ENCODE measurements at places on chromosomes 5 and 9. TPM values are rescaled to one million over a fixed set of nuclear protein-coding genes. Genes with fewer than 3 reads are reported as not detected.

MYMK gene
- not detected for total RNA-seq

GRCh38 chr5:19233573-19233972 is 754.4 kb downstream of the CDH18 start:
- no peak for DNase-seq
- H3K4me3 ChIP-seq = no peak overlapping the region
- no peaks in the 10 kb centered on the region for H3K36me3 ChIP-seq

DNA sequence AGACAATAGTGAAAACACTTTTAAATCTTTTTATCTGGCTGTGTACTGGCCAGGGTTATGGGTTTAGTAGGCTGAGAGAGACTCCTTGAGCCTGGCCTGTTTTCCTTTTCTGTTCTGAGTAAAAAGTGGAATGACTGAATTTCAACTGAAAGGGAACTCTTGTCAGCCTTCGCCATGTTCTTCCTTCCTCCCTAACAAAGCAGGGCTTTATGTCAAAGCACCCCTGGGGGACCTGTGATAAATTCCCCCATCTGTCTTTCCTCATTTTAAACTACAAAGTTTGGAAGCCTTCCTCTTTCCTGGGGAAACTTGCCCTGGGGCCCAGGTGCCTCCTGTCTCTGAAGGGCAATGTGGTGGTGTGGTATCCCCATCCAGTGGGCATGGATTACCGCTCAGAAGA is 29.7 kb downstream of the LARP1 start:
- no peaks in the 10 kb centered on the region for H3K27me3 ChIP-seq
- H3K27ac ChIP-seq = no peak overlapping the region
- DNase-seq = no peak
- peaks cover 29% of the 10 kb centered on the region for H3K4me1 ChIP-seq
- H3K4me3 ChIP-seq = no peak overlapping the region

GRCh38 chr9:107711542-107711941 is 222.0 kb upstream of the KLF4 start:
- H3K27me3 ChIP-seq = no peaks in the 10 kb centered on the region
- H3K27ac ChIP-seq = no peak overlapping the region
- peaks cover 33% of the 10 kb centered on the region for H3K4me1 ChIP-seq
- DNase-seq = peak; percentile 85

GRCh38 chr9:88567870-88568269 is 32.9 kb downstream of the NXNL2 start:
- no peak for DNase-seq
- no peaks in the 10 kb centered on the region for H3K27me3 ChIP-seq
- H3K27ac ChIP-seq = no peak overlapping the region
- H3K4me3 ChIP-seq = no peak overlapping the region

TSSK1B gene
- not detected for total RNA-seq

GRCh38 chr5:96001262-96001661 is 39.6 kb upstream of the ELL2 start:
- no peak overlapping the region for H3K27ac ChIP-seq
- no peaks in the 10 kb centered on the region for H3K27me3 ChIP-seq
- peaks cover 15% of the 10 kb centered on the region for H3K4me1 ChIP-seq
- H3K4me3 ChIP-seq = no peak overlapping the region
- H3K36me3 ChIP-seq = no peaks in the 10 kb centered on the region

ALG2 gene
- 61.7 TPM for total RNA-seq

GRCh38 chr9:108783326-108783725 is 72.5 kb downstream of the ACTL7B start:
- no peak overlapping the region for H3K4me3 ChIP-seq
- H3K36me3 ChIP-seq = no peaks in the 10 kb centered on the region
- peaks cover 25% of the 10 kb centered on the region for H3K27me3 ChIP-seq
- peaks cover 27% of the 10 kb centered on the region for H3K4me1 ChIP-seq

DNA sequence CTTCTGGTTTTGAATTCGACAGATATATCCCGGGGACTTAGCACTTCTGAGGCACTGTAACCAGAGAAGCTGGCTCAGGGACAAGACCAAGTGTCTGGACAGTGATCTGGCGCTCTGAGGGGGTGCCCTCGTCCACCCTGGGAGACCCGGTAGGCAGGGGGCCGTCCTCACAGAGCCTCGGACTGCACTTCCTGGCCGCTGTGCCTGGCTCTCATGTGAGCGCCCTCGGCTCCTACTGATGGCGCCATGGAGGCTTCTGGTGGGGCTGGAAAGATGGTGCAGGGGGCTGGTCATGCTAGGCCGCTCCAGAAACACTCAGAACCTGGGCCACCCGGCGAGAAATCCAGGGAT is 18.8 kb upstream of the SLC6A3 start:
- no peak for DNase-seq
- H3K27me3 ChIP-seq = no peaks in the 10 kb centered on the region
- H3K4me1 ChIP-seq = no peaks in the 10 kb centered on the region
- H3K27ac ChIP-seq = no peak overlapping the region

DNA sequence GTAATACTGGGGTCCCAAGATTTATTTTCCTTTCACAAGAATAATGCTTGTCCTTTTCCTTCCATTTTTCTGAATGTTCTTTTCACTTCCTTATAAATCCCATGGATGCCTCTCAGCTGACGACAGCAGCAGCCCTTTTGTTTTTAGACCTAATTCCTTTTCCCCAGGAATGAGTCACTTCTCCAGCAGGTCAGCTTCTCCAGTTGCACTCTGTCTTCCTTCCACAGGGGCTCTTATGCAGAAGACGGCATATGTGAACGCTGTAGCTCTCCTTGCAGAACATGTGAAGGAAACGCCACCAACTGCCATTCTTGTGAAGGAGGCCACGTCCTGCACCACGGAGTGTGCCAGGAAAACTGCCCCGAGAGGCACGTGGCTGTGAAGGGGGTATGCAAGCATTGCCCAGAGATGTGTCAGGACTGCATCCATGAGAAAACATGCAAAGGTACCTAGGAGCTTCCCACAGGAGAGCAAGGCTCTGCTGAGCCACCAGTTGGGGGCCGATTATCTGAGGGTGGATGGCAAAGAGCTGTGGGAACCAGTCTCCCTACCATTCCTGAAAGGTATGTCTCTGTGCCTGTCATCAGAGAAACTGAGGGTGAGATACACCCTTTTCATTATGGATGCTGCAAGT is 72.9 kb downstream of the RFK start:
- no peaks in the 10 kb centered on the region for H3K4me1 ChIP-seq
- DNase-seq = peak; percentile 43
- no peaks in the 10 kb centered on the region for H3K36me3 ChIP-seq
- H3K27ac ChIP-seq = no peak overlapping the region
- H3K4me3 ChIP-seq = no peak overlapping the region

KCTD16 gene
- total RNA-seq = 0.65 TPM

PKN3 gene
- 2.1 TPM for total RNA-seq

DNA sequence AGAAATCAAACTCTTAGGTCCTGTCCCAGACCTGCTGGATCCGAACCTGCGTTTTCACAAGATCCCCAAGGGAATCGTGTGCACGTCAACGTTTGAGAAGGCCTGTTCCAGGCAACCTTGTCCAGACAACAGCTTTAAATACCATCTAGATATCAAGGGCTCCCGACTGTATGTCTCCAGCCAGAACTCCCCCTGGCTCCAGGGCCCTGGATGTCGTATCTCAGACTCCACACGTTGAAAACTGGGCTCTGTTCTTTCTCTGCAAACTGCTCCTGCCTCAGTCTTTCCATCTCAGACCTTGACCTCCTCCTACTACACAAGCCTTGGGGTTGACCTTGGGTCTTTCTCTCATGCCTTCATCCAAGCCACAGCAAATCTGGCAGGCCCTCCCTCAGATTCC is 5.8 kb upstream of the ENG start:
- H3K4me1 ChIP-seq = no peaks in the 10 kb centered on the region
- no peak overlapping the region for H3K4me3 ChIP-seq
- no peaks in the 10 kb centered on the region for H3K27me3 ChIP-seq
- H3K36me3 ChIP-seq = no peaks in the 10 kb centered on the region
- no peak for DNase-seq

TRAF1 gene
- 0.38 TPM for total RNA-seq

DNA sequence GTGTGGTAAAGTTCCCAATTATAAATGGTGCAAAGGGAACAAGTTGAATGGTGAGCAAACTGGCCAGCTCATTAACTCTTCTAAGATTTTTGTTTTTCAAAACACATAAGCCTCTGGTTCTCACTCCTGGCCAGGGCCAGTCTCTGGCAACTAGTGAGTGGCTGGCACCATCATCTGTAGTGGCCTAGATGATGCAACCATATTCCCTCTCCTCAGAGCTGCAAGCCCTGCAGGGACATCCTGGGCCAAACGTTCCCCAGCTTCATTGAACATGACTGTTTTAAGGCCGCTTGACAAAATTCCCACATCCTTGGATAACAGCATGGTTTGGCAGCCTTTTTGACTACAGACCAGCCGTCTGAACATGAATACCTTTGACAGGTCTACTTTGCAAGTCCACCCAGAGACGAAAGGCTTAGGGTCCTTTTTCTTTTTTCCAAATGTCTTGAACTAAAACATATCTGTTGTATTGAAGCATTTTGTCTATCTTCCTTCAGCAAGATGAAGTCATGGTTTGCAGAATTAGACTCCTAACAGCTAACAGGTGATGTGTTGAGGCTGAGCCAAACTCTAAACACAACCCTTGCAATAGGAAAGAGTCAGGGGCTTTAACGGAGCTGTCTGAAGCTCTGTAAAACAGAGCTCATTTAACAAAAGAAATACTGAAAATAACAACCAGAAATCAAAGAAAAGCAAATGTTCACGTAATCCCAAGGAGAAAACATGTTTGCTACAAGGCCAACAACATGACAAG is 23.8 kb downstream of the MACROH2A1 start:
- no peaks in the 10 kb centered on the region for H3K27me3 ChIP-seq
- H3K4me3 ChIP-seq = no peak overlapping the region
- peak overlapping the region; percentile 4 for H3K27ac ChIP-seq
- peaks cover 52% of the 10 kb centered on the region for H3K4me1 ChIP-seq
- H3K36me3 ChIP-seq = peaks cover 11% of the 10 kb centered on the region

- no peak for DNase-seq
- no peak overlapping the region for H3K27ac ChIP-seq
- H3K4me1 ChIP-seq = no peaks in the 10 kb centered on the region
- no peak overlapping the region for H3K4me3 ChIP-seq
- H3K36me3 ChIP-seq = no peaks in the 10 kb centered on the region
These were observed 24.6 kb downstream of the TRAF1 start for GRCh38 chr9:120901755-120902568.

- H3K4me3 ChIP-seq = no peak overlapping the region
- no peak overlapping the region for H3K27ac ChIP-seq
- no peaks in the 10 kb centered on the region for H3K27me3 ChIP-seq
- DNase-seq = no peak
These were observed 34.2 kb upstream of the CDC42SE2 start for GRCh38 chr5:131229623-131230022.

- H3K27ac ChIP-seq = no peak overlapping the region
- peak overlapping the region; percentile 76 for H3K4me3 ChIP-seq
- no peaks in the 10 kb centered on the region for H3K36me3 ChIP-seq
- H3K27me3 ChIP-seq = peaks cover 57% of the 10 kb centered on the region
- peaks cover 4% of the 10 kb centered on the region for H3K4me1 ChIP-seq
- peak; percentile 63 for DNase-seq
These were observed 1.6 kb upstream of the SEMA6A start for GRCh38 chr5:116576053-116576713.
